ENCODE measurements at places on chromosomes 3 and 15.

DNA sequence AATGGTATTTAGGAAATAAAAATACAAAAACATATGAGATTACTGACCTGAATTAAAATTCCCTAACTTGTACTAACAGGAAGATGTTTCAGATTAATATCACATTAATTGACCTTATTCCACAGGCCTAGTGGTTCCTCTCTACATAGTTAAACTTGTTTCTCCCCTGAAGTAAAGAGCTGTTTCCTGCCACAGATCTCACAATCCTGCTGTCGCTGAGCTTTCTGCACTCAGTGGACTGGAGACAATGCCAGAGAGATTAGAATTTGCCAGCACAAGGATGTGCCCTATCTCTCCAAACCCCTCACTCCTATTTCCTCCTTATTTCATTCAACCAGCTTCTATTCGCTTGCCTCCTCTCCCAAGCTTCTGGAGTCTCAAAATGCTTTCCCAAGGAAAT is 130.6 kb downstream of the CTNNB1 start:
- DNase-seq = no peak

- no peak for DNase-seq
These were observed 109.1 kb downstream of the RFTN1 start for GRCh38 chr3:16404349-16404895.

DNA sequence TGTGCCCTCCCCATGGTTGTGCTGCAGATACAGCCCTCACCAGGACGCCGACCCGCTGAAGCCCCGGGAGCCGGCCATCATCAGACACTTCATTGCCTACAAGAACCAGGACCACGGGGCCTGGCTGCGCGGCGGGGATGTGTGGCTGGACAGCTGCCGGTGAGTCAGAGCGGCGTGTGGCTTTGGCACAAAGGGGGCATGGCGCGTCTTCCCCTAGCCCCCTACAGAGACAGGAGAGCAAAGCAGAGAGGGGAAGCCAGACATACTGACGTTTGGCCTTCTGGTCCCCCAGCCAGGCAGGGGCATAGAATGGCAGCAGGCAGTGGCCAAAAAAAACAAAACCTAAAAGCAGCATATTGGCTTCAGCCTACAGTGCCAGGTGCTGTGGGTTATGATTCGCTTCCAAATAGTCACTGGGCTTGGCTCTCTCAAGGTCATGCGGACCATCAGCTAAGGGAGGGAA is 64.0 kb downstream of the MESD start:
- no peak for DNase-seq

DNA sequence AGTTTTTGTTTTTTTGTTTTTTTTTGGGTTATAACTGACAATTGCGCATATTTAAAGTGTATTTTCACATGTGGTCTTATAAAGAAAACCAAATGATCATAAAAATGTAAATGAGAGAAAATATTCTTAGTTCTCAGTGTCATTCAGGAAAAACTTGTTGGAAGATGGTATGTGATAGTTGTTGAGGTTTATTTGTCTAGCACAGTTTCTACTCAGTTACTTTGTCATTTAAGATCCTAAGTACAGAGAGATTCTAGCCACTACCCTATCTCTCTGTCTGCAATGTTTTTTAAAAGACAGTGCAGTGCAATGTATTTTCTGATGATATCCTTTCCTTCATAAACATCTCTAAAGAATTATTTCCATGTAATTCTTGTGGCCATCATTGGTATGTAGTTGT is 46.1 kb downstream of the AKAP13 start:
- no peak for DNase-seq

DNA sequence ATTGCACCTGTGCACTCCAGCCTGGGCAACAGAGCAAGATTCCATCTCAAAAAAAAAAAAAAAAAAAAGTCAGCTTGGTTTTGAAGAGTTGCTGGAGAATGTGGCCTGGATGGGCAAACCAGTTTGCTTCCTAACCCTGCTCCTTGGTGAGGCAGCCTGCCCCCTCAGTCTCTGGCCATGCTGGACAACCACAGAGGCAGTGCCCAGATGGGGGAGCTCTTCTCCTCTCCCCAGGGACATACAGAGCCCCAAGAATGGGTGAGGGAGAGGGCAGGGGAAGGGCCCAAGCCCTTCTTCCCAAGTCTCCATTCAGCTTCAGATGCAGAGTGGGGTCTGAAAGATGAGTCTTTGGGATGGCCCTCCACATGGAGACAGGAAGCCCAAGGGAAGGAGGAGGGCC is 27.9 kb downstream of the CD276 start:
- DNase-seq = no peak

- DNase-seq = no peak
These were observed 189.9 kb downstream of the DTWD1 start for GRCh38 chr15:49810720-49811119.

DNA sequence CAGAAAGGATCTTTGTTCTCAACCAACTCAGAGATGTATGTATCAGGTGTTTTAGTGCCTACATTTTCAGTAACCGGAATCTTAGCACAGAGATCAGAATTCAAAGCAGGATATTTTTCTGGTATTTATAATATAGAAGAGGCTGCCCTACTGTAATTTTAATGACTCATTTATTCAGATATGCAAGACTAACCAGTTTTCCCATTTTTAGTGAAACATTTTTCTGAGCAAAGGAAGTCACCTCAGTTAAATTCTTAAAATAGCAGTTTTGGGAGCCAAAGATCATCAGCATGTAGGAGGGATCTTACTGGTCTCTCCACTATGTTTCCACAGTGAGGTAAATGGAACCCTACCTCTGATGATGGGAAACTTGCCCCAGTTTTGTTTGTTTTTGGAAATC is 42.0 kb downstream of the SRP14 start:
- DNase-seq = no peak

DNA sequence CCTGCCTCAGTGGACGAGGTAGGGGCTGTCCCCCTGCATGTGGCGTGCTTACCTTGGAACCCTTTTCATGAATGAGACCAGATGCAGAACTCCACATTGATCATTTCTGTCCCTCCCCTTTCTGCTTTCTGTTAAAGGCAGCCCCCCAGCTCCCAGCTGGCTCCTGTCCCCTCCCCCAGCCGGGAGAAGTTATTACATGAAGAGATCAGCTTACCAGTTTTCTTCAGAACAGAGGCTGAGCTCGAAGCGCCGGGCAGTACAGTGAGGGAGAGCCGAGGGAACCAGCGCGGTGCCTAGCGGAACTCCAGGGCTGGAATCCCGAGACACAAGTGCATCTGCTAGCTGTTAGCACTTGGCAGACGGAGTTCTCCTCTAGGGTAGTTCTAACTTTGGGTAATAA is 263.3 kb upstream of the NR2E3 start:
- no peak for DNase-seq

DNA sequence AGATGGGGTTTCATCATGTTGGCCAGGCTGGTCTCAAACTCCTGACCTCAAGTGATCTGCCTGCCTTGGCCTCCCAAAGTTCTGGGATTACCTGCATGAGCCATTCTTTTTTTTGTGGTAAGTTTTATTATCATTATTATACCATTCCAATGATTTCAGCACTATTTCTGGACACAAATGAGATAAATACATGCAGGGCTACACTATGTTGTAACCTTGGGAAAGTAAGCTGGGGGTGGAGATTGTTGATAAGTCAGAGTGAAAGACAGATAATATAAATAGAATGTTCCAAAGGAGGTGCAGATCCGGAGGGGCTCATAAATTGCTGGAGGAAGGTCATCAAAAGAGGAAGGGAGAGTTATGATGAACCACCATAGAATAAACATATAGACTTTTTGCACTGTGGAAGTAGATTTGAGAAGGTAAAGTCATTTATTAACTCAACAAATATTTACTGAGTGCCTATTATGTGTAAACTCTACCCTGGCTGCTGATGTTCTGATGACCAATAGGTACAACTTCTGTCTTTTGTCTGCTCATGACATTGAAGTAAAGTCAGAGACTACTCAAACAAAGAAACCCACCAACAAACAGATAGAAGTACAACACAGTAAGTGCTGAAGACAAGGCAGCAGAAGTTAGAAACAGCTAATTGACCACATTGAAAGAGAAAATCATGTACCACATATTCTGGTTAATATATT is 478.9 kb upstream of the GOLIM4 start:
- no peak for DNase-seq

DNA sequence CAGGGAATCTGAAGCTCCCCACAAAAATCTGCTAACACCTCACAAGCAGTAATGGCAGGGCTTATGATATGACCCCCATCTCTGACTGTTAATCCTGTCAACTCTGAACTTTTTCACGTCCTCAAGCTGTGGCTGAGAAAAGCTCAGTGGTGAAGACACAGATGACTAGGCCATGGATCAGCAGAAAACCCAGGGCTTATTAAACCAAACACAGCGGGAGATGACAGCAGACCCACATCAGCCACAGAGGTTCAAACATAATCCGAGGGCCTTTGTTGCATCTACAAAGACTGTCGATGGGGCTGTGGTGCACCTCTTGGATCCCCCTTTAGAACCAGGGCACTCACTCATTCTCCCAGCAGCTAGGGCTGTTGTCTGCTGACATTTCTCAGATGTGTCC is 50.4 kb downstream of the GLB1 start:
- DNase-seq = no peak

GRCh38 chr3:152355744-152356665 is 87.3 kb downstream of the MBNL1 start:
- no peak for DNase-seq

GRCh38 chr15:81000144-81000623 is 539 bp upstream of the TLNRD1 start:
- no peak for DNase-seq

DNA sequence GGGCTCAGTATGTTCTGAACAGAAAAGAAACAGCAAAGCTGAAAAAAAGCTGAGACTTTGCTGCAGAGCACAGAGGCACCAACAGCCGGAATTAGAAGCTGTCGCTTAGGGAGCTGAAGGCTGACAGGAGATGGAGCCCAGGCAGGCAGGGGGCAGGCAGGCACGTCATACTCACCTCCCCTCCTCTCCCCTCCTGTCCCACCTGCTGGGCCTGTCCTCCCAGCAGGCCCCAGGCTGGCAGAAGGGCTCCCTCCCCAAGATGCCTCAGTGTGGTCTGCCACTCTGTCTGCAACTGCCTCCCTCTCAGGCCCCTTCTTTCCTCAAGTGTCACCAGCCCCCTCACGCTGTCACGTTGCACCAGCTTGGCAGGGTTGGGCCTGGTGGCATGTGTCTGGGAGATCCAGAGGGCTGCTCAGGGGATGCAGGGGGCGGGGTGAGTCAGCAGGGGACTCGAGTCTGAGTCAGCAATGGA is 3.2 kb upstream of the ANKRD63 start:
- DNase-seq = no peak

DNA sequence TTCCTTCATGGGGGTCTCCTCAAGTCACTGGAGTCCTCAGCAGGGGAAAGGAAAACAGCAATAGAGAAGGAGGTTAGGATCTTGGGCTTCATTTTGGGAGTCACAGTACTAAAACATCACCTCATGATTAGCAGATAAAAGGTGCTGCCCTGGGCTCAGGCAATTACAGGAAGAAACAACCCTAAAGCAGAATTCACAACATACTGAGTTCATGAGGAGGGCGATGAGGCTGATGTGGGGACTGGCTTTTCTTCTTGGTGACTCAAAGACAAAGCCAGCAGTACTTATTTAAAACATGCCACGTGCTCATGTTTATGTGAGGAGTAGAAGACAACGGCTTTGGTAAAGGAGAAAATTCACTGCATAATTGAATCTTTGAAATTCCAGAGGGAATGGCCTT is 822.3 kb upstream of the CFAP20DC start:
- no peak for DNase-seq

DNA sequence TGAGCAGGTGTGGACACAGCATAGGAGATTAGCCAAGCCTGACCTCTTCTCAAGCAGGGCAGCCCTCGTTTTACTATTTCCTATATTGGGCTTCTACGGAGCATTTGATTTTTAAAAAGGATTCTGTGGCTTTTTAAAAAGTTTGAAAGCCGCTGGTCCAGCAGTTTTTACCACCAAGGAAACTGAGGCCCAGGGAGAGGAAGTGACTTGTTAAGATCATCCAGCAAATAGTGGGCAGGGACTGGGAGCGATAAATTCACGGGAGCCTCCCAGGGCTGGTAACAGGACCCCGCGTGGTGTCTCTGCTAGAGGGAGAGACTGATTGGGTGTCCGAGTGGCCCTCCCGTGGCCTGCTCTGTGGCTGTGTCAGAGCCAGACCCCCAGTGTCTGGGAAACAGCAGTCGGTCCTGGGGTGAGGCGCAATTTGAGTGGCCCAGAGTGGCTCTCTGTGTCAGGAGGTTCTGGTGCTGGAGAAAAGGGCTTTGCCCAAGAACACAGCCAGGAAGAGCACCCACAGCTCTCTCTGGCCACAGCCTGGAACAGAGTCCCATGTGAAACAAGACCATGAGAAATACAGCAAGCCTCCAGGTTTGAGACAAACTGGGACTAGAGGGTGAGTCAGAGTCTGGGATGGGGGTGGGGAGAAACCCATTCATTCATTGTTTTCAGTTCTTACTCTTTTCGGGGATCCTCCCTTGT is 4.2 kb downstream of the FURIN start:
- DNase-seq = peak; percentile 51

DNA sequence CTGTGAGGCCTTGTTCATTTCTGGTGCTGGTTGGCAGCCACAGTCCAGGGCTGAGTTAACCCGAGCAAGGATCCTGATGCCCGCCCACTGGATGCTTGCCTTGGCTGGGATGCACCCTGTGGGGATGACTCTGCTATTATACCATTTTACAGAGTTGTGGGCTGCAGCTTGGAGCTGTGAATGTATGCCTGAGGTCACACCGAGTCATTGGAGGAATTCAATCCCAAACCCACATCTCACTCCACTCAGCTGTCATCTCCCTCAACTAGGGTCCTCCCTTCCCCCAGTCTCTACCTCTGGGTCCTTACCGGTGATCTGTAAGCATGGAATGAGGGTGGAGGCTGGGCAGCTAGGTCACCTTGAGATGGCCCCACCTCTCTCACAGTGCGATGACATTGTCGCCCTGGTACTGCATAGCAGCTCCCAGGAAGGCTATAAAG is 22.1 kb downstream of the MAPKAPK3 start:
- no peak for DNase-seq

DNA sequence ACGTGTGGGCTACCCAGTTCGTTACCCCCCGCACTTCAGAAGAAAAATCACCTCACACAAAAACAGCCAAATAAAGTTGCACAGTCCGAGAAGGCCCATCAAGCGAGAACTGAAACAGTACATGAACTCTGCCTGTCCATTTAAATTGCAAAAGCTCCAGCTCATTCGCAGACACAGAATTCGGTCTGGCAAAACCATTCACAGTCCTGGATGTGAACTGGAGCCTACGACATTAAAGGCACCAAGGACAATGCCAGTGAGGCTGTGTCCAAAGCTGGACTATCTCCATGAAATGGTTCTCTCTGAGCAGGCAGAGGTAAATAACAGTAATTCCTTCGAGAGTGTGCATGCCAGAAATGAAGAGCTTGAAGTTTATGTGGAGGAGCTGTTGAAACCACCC is 261.3 kb upstream of the ICE2 start:
- DNase-seq = no peak

Data from activated T-helper 9 cell treated with anti-CD3 and anti-CD28 coated beads, Interleukin-2, amount 50 U/mL, for 16 hours (primary cell).